ENCODE measurements at places on chromosomes 6 and 20.

GRCh38 chr20:33169176-33169794, 1.3 kb downstream of the BPIFA2 start:
- DNase-seq, result no peak

DNA sequence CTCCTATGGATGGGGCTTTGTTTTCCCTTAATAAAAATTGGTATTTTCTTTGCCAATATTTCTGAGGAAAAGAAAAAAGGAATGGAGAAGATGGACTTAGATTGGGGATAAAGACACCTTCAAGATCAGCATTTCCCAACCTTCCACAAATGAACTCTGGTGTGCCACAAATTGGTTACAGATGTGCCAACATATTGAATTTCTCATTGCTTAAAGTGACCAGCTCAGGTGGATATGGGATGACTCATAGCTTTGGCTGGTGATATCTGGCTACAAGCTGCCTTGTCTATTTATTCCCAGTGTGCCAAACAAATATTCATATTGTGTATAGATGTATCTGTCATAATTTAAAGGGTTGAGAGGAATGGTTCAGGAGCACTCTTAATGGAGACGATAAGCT, 32.5 kb downstream of the THEMIS start:
- DNase-seq, result no peak

DNA sequence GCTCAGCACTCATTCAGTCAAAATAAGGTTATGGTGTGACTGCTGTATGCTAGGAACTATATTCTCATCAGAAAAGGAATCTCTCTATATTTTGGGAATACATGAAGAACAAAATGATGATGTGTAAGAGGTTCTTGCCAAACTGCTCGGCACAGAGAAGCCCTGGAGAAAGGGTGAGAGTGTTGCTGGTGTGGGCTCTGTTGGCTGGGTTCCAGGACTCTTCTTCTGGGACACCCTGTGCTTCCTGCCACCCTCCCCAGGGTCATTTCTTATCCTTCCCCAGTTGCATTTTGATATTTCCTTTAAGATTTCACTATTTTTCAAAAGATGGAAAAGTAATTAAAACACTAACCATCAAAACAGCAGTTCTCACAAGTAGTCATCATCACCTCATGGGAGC, 28.8 kb downstream of the CST1 start:
- no peak for DNase-seq

GRCh38 chr20:58340853-58341252, 31.3 kb downstream of the RAB22A start:
- DNase-seq, result no peak

GRCh38 chr6:113511100-113511499, 346.0 kb upstream of the MARCKS start:
- DNase-seq, result no peak

DNA sequence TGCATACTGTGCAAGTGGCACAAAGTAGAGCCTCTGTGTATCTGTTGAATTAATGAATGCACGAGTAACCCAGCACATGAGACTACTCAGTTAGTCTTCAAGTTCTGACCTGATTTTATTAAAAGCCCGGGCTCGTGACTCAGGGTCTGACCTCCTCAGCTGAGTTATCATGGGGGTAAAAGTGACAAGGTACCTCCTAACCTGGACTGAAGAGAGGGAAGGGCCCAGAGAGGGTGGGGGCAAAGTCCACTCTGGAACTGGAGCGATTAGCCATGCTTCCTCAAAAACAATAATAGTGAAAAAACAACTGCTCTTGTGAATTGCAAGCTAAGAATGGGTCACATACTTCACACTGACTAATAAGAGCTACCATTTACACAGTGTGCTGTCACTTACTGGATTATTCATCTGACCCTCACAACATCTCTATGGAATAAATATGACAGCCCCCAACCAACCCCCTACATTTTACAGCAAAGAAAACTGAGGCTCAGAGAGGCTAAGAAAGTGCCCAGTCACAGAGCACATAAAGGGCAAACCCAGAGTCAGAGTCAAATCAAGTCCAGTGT, 26.7 kb downstream of the TRERF1 start:
- DNase-seq, result no peak

DNA sequence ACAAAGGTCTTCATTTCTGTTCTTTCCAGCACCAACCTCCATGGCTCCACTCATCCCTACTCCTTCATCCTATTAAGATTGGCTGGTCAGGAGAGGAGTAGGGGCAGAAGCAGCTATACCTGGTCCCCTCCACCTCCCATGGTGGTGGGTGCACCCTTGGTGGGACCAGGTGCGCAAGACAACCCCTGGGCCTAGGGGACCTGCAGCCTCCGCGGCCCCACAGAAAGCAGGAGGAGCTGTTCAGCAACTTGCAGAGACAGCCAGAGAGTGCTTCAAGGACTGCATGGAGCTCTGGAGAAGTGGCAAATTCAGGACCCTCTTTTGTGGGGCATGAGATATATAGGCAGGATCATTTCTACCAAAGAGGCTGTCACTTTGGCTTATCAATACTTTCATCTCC, 9.8 kb downstream of the ULBP2 start:
- no peak for DNase-seq

All from right hindlimb (tissue), 1 donor.